ENCODE measurements at places on chromosomes 2 and 18.

GRCh38 chr2:172012677-172013391 lies 13.1 kb downstream of the METAP1D start:
- no peak for DNase-seq

- no peak for DNase-seq
These were observed 305.4 kb upstream of the CWC22 start for GRCh38 chr2:180312542-180312941.

- no peak for DNase-seq
These were observed at the start of gene SCN3A for GRCh38 chr2:165203689-165204559. SCN3A (minus strand) TSS chr2:165204050; CDS start chr2:165176394, 27,656 bp downstream.

GRCh38 chr2:134372141-134372540 lies 118.3 kb downstream of the MGAT5 start:
- no peak for DNase-seq

- DNase-seq = no peak
These were observed 180.8 kb upstream of the MGAT5 start for GRCh38 chr2:134073023-134073422.

DNA sequence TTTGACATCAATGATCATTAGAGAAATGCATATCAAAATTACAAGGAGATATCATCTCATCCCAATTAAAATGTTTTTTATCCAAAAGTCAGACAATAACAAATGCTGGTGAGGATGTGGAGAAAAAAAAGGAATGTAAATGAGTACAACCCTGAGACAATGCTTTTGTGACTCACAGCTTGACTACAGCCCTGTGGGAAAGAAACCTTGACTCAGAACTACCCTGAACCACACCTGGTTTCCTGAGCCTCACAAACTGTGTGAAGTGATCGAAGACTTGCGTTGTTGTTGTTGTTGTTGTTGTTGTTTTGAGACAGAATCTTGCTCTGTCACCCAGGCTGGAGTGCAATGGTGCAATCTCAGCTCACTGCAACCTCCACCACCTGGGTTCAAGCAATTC lies 266.6 kb upstream of the MYT1L start:
- no peak for DNase-seq

GRCh38 chr2:217366266-217366895 lies 506.5 kb upstream of the TNP1 start:
- no peak for DNase-seq

- DNase-seq = no peak
These were observed 683 bp downstream of the GBX2 start for GRCh38 chr2:236167297-236168109.

GRCh38 chr2:30288561-30288960 lies 57.2 kb downstream of the LBH start:
- no peak for DNase-seq

DNA sequence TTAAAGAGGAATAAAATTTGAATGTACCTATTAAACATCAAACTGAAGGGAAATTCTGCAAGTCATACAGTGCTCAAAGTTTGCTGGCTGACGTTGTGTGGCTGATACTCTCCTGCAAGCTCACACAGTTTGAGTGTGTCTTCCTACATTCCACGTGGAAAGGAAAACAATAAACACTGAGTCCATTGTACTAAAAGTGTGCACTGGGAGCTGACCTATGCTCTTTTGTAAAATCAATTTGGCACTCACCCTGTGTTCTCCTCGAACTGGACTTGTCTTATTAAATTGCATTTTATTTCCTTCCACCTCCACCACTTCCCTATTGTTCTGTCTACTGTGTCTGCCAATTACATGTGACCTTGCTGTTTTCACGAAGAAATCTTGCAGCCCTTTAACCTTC lies 458.0 kb downstream of the CPS1 start:
- no peak for DNase-seq

GRCh38 chr2:212609479-212609878 lies 70.9 kb upstream of the ERBB4 start:
- no peak for DNase-seq

DNA sequence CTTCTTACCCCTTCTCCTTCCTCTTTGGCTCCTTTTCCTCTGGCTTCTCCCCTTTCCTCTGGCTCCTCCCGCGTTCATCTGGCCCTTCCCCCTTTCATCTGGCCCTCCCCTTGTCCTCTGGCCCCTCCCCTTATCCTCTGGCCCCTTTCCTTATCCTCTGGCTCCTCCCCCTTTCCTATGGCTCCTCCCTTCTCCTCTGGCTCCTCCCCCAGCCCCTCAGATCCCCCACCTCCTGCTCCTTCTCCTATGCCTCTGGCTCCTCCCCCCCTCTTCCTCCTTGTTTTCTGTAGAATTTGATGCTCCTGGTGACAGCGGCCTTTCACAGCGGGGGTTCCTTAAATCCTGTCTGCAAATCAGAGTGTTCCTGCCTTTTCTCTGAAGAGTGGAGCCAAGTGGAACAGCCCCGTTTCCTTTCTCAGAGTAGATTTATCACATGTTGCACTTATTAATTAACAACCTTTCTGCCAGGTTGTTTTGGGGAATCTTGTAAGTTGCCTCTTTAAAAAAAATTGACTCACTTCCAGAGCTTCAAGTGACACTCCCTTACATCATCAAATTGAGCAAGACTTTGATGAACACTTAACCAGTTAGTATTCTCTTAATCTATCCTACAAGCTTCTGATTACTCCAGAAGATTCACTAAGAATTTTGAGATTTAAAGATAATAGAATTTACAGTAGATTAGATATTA lies 27.9 kb downstream of the FABP1 start:
- DNase-seq = no peak

GRCh38 chr2:118062048-118062447 lies 26.2 kb upstream of the INSIG2 start:
- no peak for DNase-seq

- no peak for DNase-seq
These were observed 155.1 kb upstream of the LMAN1 start for GRCh38 chr18:59514203-59514602.

GRCh38 chr2:202306034-202306433 lies 40.5 kb downstream of the NOP58 start:
- DNase-seq = no peak

DNA sequence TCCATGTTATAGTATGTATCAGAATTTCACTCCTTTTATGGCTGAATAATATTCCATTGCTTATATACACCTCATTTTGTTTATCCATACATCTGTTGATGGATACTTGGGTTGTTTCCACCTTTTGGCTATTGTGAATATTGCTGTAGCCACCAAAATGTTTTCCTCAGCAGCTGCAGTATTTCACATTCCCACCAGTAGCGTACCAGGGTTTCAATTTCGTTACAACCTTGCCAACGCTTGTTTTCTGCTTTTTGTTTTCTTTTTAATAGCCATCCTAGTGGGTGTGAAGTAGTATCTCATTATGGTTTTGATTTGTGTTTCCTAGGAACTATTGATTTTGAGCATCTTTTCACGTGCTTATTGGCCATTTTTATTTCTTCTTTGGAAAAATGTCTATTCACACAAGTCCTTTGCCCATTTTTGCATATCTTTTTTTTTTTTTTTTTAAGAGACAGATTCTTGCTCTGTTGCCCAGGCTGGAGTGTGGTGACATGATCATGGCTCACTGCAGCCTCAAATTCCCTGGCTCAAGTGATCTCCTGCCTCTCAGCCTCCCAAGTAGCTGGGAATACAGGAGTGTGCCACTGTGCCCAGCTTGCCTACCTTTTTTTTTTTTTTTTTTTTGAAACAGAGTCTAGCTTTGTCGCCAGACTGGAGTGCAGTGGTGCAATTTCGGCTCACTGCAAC lies 14.2 kb downstream of the UBXN2A start:
- no peak for DNase-seq

DNA sequence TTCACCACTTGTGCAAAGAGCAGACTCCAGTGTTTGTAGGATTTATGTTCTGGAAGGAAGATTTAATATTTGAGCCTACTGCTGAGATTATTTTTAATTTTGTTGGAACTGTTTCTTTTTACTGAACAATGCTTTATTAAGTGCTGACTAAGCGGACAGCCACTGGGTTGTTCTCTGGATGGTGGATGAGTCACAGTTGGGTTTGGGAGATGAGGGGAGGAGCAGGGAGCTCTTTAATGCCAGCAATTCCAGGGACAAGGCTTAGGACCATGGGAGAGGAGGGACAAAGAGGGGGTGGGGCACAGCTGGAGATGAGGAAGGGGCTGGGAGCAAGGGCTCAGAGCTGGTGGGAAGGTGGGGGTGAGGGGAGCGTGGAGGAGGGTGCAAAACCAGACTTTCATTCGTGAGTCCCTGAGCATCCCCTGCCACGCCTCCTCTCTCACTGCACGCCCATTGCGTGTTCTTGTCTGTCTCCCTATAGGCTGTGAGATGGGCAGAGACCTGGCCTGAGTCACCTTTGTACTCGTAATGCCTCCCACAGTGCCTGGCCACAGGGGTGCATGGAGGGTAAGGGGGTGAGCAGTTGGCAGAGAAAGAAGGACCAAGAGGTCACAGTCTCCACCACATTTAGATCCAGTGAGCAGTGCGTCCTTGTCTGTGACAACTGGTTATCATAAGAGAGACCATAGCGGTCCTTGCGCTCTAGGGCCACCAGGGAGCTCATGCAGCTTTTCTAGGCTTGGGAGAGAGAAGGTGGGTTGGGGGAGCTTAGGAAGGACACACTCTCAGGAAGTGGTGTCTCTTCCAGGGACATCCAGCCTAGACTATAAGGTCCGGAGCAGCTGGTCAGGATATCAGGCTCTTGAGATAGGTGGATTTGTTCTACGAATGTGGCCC lies 18.4 kb downstream of the SLC4A3 start:
- DNase-seq = no peak

DNA sequence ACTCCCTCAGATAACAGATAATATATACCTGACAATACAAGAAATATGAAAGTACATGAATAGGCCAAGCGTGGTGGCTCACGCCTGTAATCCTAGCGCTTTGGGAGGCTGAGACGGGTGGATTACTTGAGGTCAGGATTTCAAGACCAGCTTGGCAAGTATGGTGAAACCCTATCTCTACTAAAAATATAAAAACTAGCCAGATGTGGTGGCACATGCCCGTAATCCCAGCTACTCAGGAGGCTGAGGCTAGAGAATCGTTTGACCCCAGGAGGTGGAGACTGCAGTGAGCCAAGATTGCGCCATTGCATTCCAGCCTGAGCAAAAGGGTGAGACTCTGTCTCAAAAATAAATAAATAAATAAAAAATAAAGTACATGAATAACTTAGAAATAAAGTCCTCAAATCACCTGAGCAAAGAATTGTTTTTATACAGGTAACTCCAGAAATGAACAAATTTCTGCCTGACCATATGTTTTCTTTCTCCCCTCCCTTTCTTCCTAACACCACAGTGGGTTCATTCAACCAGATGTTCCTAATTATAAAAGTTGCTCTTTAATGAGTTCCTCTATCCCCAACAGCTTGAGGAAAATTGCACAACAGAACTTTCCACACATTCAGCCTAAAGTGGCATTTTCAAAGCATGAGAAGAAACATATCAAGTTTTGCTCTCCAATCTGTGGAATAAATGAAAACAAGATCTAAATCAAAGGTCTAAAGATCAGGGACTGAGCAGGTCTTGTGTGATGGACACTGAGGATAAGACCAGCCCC lies 33.6 kb upstream of the AP1S3 start:
- no peak for DNase-seq

- no peak for DNase-seq
These were observed 48.3 kb downstream of the ZFP36L2 start for GRCh38 chr2:43178055-43178598.

DNA sequence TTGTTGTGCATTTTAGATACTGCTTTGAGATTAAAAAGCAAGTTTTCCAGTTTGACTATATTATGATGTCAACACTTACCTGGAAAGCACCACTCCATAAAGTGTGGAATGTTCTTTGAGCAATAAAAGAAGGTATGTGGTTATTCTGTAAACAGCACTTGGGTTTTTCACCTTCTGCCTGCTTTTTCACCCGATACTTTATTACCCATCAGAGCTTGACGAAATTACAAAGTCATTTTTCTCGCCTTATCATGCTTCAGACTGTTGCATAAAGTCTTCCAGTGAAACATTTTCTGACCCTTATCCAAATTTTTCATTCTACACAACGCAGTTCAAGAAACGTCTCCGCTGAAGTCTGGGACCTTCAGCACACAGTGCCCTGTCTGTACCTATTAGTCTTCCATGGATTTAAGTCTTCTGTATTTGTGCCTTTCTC lies 25.2 kb downstream of the CAB39 start:
- no peak for DNase-seq

DNA sequence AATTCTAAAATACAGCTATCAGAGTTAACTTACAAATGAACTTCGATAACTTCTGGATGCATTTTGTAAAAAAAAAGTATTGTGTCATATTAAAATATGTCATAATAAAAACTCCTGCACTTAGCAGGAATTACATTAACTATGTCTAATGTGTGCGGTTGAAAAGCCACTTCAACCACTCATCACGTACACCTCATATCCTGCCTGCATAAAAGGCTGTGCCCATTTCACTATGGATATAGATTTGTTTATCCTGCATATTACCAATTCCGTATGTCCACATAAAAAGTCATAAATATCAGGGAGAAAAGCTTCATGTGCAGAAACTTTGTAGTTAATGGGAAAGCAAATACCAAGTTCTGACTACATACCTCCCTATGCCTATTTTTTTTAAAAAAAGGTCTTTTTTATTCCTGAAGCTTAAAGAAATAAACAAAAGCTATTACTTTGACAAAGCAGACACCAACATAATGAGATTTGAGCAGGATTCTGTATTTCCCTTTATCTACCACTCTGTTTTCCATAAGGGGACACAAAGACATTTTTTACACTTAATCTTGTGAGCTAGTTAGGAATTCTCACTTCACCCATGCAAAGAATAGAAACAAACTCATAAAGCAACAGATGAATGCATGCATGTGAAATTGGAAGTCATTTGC lies 96.1 kb downstream of the PPP1R1C start:
- DNase-seq = no peak

- DNase-seq = no peak
These were observed 30.1 kb upstream of the GNAL start for GRCh38 chr18:11658989-11659388.

- no peak for DNase-seq
These were observed 29.1 kb upstream of the RNU4ATAC start for GRCh38 chr2:121501554-121501953.

DNA sequence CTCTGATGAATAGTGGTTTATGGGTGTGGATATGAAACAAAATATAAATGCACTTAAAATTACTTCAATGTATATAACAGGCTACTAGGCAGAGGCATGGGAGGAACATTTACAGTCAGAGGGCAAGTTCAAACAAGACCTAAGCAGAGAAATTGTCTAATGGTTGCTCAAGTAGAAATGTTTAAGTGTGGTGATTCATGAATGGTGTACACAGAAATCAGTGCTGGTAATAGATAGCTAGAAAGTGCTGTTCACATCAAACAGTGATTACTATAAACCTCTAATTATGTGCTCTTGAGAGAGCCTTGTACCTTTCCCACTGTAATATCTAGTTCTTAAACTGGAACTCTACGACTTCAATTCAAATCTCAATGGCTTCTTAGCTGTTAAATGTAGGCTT lies 485.1 kb downstream of the NRXN1 start:
- DNase-seq = no peak

GRCh38 chr2:221618007-221618406 lies 45.9 kb upstream of the EPHA4 start:
- no peak for DNase-seq

- DNase-seq = no peak
These were observed 2.6 kb upstream of the BMPR2 start for GRCh38 chr2:202373490-202373889.

- no peak for DNase-seq
These were observed 640.8 kb downstream of the DPP10 start for GRCh38 chr2:115083225-115083624.

Data from RWPE2 (cell line).